ENCODE measurements at places on chromosomes 5 and 9. TPM values are rescaled to one million over a fixed set of nuclear protein-coding genes. Genes with fewer than 3 reads are reported as not detected.
A peak's percentile ranks its signal among the peaks of the same experiment; 100 is the strongest.

Gene PCDHB2
- not detected for total RNA-seq

Gene INSL4
- not detected for total RNA-seq

Gene SPATA31A3
- not detected for total RNA-seq

- H3K4me3 ChIP-seq: no peak overlapping the region
- H3K27me3 ChIP-seq: peaks cover 2% of the 10 kb centered on the region
Measured at GRCh38 chr9:21589344-21590056, 107.4 kb upstream of the IFNE start.

DNA sequence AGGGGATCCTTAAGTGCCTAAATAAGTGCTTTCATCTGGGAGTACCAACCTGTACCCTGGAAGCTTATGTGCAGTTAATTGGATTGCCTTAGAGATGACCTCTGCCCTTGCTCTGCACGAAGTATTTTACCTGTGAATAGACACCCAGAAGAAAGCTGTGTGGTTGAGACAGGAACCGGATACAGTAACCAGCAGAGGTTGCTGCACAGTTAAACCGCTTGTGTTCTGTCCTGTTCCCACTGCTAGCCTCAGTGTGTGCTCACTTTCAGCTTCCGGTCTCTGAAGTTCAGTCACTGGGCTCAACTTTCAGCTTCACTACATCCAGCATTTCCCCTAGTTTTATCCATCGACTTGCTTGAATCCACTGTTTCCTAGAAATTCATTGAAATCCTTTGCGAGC, 185.3 kb downstream of the FAM170A start:
- H3K27ac ChIP-seq: no peak overlapping the region
- no peaks in the 10 kb centered on the region for H3K27me3 ChIP-seq
- H3K36me3 ChIP-seq: no peaks in the 10 kb centered on the region

GRCh38 chr5:133665571-133665970, 53.2 kb upstream of the FSTL4 start:
- no peak overlapping the region for H3K27ac ChIP-seq
- H3K36me3 ChIP-seq: no peaks in the 10 kb centered on the region
- DNase-seq: no peak
- H3K4me1 ChIP-seq: no peaks in the 10 kb centered on the region

- peaks cover 16% of the 10 kb centered on the region for H3K27me3 ChIP-seq
- peak overlapping the region; percentile 68 for H3K4me3 ChIP-seq
- no peak overlapping the region for H3K27ac ChIP-seq
- DNase-seq: no peak
Measured at GRCh38 chr9:113012492-113012891, 500 bp upstream of the ZNF883 start.

DNA sequence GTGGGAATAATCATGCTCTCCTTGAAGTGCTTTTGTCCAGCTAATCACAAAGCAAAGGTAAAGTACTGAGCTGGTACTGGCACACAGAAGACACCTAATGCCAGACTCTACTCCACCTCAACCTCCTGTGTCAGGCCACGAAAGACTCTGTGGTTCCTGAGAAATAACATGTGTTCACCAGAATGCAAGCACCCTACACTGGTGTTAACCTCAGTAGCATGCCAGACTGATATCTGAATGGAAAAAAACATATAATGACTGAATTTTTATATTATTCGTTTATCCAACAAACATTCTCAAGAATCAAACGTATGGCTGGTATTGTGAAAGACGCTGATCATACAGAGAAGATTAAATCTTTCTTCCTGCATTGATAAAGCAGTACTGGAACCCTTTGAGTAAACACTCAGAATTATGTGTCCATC, 97.1 kb upstream of the IFNE start:
- peak overlapping the region; percentile 60 for H3K4me3 ChIP-seq
- no peaks in the 10 kb centered on the region for H3K36me3 ChIP-seq
- peak; percentile 69 for DNase-seq
- H3K27me3 ChIP-seq: no peaks in the 10 kb centered on the region

GRCh38 chr5:93349613-93350012, 231.4 kb downstream of the NR2F1-AS1 start:
- no peak overlapping the region for H3K4me3 ChIP-seq
- no peaks in the 10 kb centered on the region for H3K4me1 ChIP-seq
- no peak overlapping the region for H3K27ac ChIP-seq
- no peak for DNase-seq

GRCh38 chr5:108830705-108831276, 83.1 kb downstream of the FER start:
- H3K4me1 ChIP-seq: no peaks in the 10 kb centered on the region
- no peaks in the 10 kb centered on the region for H3K36me3 ChIP-seq
- no peak overlapping the region for H3K27ac ChIP-seq
- no peak for DNase-seq
- no peak overlapping the region for H3K4me3 ChIP-seq

DNA sequence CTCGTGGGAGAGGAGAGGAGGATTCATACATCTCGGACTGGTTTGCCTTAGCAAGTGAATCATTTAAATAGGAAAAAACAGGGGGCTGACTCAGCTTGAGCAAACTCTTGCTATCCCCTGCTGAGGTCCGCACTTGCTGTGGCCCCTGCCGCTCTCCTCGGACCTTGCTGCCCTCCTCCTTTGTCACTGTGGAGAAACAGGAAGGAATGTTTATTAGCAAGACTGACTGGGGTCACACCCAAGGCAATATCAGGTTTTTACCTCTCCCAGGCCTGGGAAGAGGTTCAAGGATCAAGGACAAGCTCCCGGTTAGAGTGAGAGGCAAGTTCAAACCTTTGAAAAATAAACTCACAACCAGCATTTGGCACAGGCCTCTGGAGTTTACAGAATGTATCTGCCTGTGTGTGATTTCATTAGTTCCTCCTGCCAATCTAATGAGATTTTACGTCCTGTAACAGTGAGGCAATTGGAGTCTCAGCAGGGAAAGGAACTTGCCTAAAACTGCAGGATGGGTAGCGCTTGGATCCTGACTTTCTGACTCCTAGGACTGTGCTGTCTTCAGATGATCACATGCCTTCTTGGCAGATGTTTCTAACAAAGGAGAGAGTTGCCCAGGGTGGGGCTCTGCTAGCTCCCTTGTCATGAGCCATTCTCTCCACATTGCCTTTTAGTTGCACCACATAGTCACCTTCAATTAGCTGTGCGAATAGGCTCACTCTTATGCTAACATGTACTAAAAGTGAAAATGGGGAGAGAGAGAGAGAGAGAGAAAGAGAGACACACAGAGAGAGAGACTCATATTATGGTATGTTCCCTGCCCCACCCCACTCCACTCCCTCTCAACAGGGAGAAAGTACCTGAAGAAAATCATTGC, 108.6 kb upstream of the CDKN2B start:
- no peak overlapping the region for H3K4me3 ChIP-seq
- DNase-seq: no peak
- H3K4me1 ChIP-seq: peaks cover 3% of the 10 kb centered on the region
- H3K27ac ChIP-seq: no peak overlapping the region

GRCh38 chr9:118577121-118577520, 792.1 kb downstream of the BRINP1 start:
- DNase-seq: no peak
- no peak overlapping the region for H3K27ac ChIP-seq
- no peaks in the 10 kb centered on the region for H3K36me3 ChIP-seq
- no peaks in the 10 kb centered on the region for H3K4me1 ChIP-seq
- H3K4me3 ChIP-seq: no peak overlapping the region

DNA sequence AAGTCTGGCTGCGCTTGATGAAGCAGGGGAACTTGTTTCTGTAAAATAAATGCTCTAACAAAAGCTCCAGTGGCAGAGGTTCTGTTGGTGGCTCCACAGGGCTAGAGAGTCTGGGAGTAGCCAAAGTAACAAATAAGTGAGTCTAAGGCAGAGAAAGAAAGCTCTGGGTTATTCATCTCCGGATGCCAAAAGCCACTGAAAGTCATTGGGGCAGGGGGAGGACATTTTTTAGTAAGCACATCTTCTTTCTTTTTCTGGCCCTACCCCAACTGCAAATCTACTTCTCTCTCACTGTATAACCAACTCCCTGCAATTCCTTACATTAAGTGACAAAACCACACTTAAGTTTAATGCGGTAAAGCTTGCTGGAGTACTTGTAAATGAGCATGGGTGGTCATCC, 141.6 kb downstream of the INSYN2B start:
- H3K27ac ChIP-seq: peak overlapping the region; percentile 17
- DNase-seq: no peak
- peaks cover 57% of the 10 kb centered on the region for H3K36me3 ChIP-seq
- H3K27me3 ChIP-seq: no peaks in the 10 kb centered on the region

DNA sequence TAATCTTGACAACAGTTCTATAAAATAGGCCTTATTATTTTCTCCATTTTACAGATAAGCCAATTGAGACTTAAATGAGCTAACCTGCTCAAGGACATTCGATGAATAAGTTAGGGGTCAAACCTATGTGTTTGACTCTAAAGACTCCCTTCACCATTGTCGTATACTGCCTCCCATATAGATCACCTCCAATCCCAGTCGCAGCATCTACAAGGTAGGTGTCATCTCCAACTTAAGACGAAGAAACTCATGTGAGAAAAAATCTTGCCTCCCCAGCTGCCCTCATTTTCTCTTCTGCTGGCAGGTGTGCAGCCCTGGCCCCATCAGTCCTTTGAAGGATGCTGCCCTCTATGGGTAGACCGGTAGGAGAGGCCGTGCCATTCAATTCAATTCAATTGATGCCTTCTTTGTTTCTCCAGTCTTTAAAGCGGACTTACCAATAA, 75.2 kb upstream of the SMARCA2 start:
- DNase-seq: peak; percentile 46
- H3K36me3 ChIP-seq: no peaks in the 10 kb centered on the region
- no peaks in the 10 kb centered on the region for H3K4me1 ChIP-seq
- H3K4me3 ChIP-seq: no peak overlapping the region

Measured in activated CD8-positive, alpha-beta T cell treated with anti-CD3 and anti-CD28 coated beads for 36 hours (primary cell).